ENCODE measurements at places on chromosomes 4 and X.

GRCh38 chr4:77950203-77950602, 87.6 kb downstream of the MRPL1 start:
- DNase-seq, result no peak

- peak; percentile 70 for DNase-seq
Observed at GRCh38 chrX:69109706-69110105, 55.5 kb downstream of the PJA1 start.

- DNase-seq, result no peak
Observed at GRCh38 chrX:107197319-107197718, 8.9 kb downstream of the NUP62CL start.

DNA sequence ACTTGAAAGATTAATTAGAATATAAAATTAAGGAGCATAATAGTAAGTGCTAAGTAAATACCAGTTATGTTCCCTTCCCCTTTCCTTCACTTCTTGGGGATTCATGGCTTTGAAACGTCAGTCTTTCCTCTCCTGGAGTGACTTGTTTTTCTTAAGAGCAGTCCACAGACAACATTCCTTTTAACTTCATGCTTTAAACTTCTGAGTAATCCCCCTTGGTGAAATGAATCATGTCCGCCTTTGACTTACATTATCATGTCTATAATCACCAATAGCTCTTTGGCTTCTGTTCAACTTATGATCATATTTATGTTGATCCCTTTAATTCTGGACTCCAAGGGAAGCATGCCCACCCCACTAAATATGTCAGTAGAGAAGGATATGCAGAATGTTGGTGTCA, 1012.1 kb upstream of the SLIT2 start:
- peak; percentile 14 for DNase-seq

DNA sequence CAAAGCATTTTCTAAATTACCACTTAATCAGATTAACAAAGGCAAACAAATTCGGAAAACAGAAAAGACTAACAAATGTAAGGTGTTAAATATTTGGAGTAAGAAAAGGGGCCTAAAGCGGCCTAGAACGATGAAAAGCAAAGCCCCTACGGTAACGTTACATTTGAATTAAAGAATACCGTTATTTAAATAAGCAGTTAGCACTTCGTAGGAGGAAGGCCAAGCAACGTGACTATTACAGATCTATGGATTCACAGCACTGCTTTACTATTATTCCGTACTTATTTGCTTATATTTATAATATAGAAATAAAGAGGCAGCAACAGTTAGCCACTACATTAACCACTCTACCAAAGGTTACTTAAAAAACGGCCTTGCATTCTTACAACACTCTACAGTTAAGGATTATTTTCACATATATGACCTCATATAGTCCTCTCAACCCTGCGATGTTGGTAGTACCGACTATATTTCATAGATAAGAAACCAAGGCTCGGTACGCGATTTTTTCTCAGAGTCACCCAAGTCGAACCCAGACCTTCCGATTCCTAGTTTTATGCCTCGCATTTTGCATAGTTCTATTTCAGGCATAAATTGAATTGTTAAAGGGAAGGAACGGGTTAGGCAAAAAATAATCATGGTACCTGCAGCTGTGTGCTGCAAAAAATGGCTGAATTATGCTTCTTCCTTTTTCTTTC, 2.9 kb downstream of the KLHL15 start:
- no peak for DNase-seq

DNA sequence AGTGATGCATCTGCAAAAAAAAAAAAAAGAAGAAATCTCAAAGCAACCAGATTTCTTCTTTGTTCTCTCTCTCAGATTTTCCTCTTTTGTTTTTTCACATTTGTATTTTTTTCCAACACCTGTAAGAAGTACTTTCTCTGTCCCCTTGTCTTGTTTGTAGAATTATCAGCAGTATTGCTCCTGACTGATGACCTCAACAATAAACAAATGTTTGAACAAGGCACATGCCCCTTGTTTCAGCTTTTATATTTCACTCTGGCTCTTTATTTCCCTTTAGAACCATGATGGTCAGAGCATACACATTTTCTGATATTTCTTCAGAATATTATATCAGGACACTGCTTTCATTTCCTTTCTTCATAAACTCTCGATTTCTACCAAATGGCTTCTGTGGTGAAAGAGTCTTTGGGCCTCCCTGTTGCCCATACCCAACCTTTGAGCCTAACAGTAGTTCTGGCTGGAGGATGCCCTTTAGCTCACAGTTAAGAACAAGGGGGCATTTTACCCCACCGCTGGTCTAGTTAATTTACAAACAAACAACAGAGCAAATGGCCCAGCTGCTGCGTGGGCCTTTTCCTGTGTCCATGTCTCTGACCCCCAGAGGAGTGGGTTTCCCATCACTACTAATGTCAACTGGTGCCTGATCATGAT, 142.5 kb upstream of the SMAD1 start:
- DNase-seq, result no peak

DNA sequence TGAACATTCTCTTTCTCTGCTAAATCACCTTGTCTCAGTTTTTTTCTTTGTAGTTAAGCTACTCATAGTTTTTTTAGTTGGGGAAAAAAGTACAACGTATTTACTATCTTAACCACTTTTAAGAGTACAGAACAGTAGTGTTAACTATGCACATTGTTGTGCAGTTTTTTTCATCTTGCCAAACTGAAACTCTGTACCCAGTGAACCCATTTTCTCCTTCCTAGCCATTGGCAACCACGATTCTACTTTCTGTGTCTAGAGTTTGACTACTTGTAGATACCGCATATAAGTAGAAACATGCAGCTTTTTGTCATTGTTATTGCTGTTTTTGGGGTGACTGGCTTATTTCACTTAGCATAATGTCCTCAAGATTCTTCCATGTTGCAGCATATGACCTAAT, 10.0 kb downstream of the N4BP2 start:
- no peak for DNase-seq

DNA sequence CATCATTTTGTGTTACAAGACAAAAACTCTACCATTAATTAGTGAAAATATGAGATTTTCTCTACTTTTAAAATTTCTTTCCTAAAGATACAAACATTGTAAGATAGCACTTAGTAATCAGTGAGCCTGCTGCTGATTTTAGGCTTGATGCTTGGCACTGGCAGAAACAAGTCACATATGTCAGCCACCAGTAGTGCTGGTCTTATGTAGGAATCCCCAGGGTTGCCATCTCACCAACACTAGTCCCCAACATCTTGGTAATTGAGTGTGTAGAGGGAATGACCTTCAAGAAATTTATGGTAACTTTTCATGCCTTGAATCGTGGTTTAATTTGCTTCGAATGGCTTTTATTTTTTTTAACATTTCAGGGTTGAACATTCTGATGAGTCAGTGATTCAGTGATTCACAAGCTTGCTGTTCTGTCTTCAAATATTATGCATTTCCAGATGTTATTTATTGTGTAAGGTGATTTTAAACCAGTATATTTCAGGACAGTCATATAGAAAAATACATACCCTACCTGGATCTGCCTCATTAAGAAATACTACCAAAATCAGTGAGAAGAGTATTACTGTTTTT, 11.9 kb downstream of the EXOC1 start:
- DNase-seq, result peak; percentile 16

- no peak for DNase-seq
Observed at GRCh38 chr4:51963841-51964517, 56.2 kb downstream of the LRRC66 start.

DNA sequence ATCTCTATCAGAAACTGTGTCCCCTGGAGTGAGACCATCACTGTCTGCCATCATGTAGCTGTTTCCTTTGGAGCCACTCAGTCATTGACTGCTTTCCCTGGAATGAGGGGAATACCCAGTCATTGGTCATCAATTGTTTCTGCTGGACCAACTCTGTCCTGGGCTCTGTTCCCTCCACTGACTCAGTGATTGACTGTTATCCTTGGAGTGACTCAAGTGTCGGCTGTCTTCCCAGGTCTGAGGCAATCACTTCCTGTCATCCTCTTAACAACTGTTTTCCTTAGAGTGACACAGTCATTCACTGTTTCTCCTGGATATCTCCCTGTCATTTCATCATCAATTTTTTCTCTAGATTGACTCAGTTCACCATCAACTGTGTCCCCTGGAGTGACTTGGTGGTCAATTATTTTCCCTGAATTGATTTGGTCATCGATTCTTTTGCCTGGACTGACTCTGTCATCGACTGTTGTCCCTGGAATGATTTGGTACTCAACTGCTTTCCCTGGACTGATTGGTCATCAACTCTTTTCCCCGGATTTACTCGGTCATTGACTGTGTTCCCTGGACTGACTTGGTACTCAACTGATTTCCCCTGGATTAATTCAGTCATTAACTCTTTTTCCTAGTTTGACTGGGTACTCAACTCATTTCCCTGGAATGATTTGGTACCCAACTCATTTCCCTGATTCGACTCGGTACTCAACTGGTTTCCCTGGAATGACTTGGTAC, 327.9 kb upstream of the VCX start:
- DNase-seq, result no peak

- DNase-seq, result no peak
Observed at GRCh38 chr4:107253090-107253489, 217.0 kb upstream of the DKK2 start.

GRCh38 chr4:115670930-115671329, 557.5 kb upstream of the NDST4 start:
- DNase-seq, result no peak

DNA sequence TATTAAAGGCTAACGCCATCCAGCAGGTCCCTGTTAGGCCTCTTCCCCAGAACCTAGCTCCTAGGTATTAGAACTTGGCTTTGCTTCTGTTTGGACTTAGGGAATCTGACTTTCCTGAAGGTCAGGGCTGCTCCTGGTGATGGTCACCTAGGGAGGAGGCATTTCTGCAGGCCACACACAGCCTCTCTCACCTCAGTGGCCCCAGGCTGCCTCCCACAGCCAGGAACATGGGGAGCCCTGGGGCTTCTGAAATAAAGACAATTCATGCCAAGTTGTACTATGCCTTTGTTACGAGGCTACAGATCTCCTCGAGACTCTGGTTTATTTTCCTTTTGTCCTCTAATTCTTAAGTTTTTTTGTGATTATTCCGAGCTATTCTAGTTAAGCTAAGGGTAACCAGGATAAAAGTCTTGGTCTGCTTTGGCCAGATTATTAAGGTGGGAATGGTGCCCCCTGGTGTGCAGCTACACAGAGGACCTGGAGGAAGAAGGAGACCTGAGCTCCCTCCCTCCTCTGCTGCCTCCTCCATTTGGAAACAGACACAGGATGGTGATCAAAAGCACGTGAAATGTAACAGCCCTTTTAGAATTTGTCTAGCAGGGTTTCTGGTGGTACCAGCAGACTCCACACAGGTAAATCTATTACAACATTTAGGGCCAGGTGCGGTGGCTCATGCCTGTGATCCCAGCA, 131.0 kb downstream of the DCLK2 start:
- peak; percentile 45 for DNase-seq

DNA sequence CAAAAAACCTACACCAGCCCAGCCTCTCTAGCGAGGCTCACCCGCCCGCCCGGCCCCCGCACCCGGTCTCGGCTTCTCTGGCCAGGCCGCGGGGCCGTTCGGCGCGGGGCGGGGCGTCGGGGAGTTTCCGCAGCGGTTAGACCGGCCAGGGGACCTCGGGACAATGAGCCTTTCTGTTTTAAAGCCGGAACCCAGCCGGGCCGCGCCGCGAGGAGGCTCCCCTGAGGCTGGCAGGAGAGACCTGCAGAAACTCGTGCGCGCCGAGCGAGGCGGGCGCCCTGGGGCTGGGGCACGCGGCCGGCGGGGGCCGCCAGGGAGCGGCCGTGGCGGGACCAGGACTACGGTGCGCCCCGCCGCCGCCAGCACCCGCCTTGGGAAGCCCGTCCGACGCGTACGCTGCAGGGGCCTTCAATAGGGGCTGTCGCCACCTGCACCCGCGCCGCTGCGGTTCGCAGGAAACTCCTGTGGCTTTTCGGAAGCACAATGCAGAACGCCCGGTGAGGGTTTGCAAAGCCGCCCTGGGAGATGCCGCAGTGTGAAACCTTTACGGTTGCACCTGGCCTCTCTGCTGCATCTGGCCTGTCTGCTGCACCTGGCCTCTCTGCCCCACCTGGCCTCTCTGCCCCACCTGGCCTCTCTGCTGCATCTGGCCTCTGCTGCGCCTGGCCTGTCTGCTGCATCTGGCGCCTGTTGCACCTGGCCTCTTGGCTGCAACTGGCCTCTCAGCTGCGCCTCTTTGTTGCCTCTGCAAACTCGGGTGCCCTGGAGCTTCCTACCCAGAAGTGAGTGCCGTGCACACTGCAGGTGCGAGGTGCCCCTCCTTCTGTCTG, 63.9 kb downstream of the TRAPPC11 start:
- DNase-seq, result peak; percentile 54

DNA sequence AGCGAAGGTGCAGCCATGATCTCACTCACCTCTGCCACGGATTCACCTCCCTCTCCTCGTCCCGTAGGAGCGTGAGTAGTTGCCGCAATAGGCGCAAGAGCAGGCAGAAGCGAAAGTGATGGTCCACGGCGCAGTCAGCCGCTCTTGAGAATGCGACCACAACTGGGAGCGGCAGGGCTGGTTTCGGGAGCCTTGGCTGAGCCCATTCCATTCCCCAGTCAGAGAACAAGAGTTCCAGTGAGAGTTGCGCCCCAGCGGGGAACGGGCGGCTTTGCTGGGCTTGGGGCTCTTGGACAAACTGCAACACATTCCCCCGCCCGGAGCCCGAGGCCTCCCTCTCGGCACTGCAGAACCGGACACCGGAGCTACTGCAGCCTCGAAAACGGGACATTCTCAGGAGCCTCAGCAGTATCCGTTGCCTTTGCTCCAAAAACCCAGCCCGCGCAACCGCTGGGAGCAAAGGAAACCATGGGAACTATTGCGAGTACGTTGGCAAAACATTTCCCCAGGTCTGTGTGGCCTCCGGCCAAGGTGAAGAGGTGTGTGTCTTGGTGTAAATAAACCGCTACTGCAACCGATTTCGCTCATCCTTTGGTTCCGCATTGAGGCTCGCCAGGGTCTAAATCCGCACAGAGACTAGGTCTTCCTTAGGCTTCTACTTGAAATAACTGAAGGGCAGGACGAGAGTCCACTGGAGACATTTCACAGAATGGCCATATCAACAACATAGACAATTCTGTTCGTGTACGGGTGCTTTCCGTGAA, 5.7 kb upstream of the ZBTB33 start:
- peak; percentile 53 for DNase-seq

DNA sequence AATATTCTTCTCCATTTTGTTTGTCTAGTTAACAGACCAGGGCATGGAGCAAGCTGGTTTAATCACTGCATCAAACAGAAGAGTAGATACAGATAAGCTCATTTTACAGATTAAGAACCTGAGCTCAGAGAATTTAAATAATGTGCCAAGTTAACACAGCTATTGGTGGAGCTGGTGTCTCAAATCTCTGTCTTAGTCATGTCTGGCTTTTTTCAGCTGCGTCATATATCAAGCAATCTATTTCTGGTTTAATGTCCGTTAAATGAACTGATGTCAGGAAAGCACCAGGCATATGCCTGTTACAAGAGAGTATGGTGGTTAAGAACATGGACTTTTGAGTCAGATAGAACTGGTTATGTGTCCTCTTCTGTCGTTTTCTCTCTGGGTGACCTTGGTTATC, 79.8 kb upstream of the ADGRA3 start:
- no peak for DNase-seq

GRCh38 chrX:135477576-135477975, 42.9 kb upstream of the INTS6L start:
- peak; percentile 37 for DNase-seq

GRCh38 chrX:135009057-135009610, 13.2 kb downstream of the RTL8B start:
- DNase-seq, result no peak

- DNase-seq, result peak; percentile 33
Observed at GRCh38 chr4:168784786-168785461, 225.1 kb downstream of the CBR4 start.

Measured in RWPE1 (cell line).